ENCODE measurements at places on chromosomes 2 and 18.

GRCh38 chr2:88933091-88933490 is 241.6 kb downstream of the RPIA start:
- DNase-seq, result no peak

GRCh38 chr2:20930928-20931327 is 108.0 kb upstream of the LDAH start:
- DNase-seq, result no peak

DNA sequence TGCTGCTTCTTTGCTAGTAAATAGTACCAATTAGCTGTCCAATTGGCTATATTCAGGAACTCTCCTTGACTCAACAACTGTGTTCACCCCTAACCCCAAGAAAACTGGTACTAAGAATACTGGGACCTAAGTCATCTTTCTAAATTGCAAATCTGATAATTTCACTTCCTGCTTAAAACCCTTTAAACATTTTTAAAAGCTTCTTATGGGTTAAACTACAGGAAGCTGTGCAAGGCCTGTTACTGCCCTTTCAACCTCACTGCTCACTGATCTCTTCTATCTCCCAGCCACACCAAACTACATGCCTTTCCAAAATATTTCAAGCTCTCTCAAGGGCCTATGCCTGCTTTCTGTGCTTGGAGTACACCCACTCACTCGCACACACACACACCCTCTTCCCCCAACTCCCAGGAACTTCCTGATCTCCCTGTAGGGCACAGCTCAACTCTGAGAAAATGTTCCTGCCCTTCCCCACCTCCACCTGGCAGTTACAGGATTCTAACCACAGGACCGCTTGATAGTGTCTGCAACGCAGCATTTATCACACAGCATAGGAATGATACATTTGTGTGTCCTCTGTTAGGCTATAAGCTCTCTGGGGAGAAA is 6.7 kb downstream of the LMAN1 start:
- DNase-seq, result no peak

DNA sequence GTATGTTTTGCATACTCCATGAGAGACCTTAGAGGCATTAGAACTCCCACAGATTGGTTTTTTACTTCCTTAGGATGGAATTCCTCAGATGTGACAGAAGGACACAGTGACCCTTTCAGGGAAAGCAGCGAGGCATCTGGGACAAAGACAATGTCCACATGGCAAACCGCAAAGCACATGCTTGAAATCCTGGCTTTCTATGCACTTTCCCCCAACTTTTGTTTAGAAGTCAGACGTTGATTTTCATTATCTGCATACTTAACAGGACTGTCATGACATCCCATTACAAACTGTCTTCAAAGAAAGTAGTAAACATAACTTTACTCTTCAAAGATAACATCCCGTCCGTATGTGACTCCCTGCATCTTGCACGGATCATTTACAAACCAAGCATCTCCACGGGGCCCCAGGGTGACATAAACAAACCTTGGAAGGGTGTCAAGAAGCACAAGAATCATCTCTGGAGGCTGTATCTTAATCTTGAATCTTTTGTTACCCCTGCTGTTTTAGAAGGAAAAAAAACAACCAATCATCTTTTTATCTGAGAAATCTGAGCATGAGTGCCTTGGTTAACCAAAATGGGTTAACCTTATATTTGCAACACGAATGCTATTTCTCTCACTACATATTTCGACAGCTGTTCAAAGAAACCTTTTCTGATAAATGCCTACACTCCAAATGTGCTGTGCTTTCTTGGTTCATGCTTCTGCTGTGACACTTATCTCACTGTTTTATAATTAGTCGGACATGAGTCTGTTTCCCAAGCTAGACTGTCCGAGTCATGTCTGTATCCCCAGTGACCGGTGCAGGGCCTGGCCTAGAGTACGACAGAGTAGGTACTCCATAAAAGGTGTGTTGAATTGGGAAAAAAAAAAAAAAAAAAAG is 90.8 kb downstream of the CCBE1 start:
- no peak for DNase-seq

DNA sequence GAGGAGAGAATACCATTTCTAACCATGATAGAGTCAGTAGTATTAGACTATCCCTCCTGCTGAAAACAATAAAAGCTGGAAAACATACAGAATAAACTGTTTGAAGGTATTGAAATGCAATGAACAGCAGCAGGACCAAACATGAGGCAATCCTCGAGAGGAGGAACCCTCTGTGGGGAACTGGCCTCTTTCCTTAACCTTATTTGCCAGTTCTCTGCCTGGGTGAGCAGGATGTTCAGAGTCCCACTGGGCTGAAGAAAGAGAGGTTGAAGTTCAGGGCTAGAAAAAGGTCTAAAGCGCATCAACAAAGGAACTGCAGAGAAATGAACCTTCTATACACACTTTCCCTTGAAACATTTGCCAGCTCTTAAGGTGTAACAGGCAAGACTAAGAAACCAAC is 79.8 kb upstream of the FHL2 start:
- no peak for DNase-seq

DNA sequence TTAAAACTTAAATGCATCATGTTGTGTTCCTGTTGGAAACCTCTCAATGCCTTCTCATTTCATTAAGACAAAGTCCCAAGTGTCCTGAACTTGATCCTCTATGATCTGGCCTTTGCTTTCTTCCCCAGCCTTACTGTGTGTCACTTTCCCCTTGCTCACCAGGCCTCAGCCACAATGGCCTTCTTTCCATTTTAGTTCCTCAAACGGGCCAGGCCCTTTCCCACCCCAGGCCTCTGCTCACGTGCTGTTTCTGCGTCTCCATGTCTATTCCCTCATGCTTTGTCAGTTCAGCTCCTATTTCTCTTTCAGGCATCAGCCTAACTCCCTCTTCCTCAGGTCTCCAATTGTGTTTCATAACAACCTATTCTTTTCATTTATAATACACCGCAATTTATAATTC is 19.5 kb downstream of the CXCR4 start:
- no peak for DNase-seq

DNA sequence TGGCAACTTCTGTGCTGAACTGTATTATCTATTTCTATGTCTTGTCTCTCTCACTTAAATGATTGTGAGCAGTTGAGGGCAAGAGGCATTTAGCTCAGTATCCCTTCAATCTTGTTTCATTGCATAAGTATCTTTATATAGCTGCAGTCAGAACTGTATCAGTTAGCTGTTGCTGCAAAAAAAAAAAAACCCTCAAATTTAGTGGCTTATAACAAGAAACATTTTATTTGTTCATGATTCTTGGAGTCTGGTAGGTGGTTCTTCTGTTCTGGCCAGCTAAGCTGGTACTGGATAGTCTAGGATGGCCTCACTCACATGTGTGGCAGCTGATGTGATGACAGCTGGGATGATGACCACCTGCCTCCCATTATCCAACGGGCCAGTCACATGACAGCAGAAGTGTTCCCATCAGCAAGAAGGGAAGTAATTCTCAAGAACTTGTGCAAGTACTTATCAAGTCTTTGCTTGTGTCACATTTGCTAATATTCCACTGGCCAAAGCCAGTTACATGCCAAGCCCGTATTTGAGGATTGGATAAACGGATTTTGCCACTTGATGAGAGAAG is 67.8 kb downstream of the SLC4A3 start:
- no peak for DNase-seq

DNA sequence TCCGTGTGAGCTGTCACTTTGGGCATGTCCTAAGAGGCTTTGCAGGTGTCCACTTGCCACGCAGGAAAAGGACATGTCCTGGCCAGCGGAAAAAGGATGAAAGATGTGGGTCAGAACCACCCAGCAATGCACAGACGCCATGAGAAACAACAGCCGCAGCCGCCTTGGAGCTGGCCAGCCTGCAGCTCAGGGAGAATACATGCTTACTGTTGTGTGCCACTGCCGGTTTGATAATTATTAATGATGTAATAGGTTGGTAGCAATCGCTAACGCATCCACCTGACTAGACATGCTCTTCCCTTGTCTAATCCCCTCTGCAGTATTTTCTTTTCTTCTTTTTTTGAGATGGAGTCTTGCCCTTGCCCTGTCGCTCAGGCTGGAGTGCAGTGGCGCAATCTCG is 221.7 kb downstream of the HAUS1 start:
- no peak for DNase-seq

GRCh38 chr2:200693836-200694470 is 108.1 kb downstream of the AOX1 start:
- no peak for DNase-seq

DNA sequence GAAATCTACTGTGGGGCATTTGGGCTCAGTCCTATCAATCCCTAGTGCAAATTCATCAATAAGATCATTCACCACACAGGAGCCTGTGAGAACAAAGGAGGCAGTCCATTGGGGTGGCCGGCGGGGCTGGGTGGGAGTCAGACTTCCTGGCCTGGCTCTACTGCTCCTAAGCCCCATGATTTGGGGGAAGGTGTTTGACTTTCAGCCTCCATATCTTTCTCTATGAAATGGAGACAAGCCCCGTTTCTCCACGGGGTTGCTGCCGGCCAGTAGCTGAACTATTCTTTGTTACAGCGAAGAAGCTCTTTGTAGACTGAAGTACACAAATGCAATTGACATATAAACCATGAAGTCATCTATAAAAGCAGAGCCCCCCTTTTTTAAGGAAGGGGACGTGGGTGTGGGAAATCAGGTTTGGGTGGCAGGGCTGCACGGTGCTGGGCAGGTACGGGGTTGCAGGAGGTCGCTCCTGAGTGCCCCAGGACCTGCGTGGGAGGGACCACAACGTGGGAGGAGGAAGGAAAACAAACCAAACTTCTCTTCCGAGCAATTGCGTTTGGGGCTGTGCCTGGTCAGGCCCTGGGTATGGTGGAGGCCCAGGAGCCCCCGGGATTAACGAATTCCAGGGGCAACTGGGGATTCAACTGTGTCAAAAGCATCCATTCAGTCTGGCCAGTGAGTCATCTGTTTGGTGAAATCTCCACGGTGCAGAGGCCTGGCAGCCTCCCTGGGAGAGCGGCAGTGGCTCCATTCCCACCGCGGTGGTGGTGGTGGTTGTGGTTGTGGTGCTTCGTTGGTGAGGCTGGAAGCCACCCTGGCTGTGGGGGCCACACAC is 18.2 kb downstream of the FBLN7 start:
- DNase-seq, result no peak

DNA sequence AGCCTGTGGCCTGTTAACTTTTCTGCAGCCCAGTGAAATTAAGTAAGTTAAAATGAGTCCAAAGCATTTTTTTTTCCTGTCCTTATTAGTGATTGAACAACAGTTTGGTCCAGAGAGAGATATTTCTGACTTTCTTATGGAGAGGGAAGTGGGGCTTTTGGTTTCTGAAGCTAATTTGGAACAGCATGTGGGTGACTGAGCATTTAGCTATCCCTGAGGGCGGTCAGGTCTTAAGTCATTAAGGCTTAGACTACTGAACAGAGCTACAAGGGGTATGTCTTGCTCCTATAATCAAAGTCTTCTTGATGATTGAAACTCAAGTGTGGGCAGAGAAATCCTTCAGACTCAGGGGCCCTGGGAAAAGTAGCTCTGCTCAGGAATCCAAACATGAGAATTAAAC is 14.0 kb downstream of the ARHGAP25 start:
- DNase-seq, result no peak

DNA sequence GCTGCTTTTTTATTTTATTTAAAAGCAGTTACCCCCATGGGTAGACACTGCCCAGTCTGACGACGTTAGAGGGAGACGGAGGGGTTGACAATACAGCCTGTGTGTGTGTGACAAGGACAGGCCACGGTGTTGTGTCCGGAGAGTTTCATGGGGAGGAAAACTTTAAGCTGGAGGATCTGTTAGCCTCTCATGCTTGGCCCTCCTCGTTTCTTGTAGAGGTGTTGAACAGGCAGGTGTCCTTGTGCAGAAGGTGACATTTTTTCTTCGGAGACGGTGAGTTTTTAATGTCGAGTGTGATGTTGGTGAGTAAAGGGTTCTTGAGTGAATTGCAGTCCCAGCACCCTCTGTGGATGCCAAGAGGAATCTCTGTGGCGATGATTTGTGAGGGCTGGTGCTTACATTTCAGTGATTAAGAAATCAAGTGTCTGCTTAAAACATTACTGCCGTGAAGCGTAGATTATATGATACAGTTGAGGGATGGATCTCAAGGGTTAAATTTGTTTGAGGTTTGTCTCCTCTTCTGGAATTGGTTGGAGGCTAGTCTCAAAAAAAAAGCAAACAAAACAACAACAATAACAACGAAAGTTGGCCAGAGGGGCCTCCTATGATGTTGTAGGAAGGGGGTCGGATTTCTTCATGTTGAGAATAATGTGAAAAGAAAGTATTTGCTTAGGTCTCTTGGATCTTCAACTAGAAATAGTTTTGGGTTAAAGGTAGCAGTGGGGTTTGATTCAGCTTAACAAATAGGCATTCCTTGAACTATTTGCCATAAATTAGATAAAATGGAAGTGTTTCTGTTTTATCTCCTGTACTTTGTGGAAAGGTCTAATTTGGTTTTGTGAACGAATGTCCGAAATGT is 1.6 kb downstream of the NCOA1 start:
- DNase-seq, result no peak

DNA sequence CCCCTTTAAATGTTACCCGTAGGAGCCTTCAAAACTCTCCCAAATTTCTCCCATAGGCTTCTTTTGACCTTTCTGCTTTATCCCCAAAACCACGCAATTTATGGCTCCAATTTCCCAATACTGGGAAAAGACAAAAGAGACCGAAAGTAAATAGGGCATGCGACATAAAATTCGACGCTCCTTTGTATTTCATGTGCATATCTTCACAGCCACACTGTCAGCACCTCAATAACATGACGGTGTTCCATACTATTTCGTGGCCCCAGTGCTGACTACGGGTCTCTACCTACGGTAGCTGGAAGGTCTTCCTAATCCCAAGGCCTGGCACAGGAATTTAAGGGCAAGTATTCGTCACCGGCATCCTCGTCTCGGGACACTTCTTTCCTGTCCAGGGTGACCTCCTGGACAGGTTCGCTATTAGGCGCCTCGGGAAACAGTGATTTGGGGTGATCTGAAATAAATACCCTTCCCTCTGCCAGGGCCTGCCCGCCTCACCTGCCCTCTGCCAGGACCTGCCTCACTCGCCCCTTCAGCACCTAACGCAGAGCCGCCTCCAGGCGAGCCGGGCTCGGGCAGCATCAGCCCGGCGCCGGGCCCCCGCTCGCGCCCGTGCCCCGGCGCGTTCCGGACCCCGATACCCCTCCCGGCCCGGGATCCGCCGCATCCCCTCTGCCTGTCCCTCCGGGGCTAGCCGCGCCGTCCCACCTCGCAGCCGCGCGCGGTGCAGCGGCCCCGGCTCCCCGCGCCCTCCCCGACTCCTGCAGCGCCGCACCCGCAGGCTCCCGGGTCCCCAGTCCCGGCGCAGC is 680 bp downstream of the DTNB start:
- DNase-seq, result no peak
